Lower lobe of right lung (tissue), 2 donors: ENCODE measurements at places on chromosomes 3 and 15. TPM values are rescaled to one million over a fixed set of nuclear protein-coding genes. Genes with fewer than 3 reads are reported as not detected.

Gene GOLGA8S
- total RNA-seq, result 0.53 TPM

- DNase-seq, result no peak
- no peaks in the 10 kb centered on the region for H3K36me3 ChIP-seq
- no peak overlapping the region for H3K4me3 ChIP-seq
Observed at GRCh38 chr3:166367947-166368533, 530.8 kb upstream of the BCHE start.

DNA sequence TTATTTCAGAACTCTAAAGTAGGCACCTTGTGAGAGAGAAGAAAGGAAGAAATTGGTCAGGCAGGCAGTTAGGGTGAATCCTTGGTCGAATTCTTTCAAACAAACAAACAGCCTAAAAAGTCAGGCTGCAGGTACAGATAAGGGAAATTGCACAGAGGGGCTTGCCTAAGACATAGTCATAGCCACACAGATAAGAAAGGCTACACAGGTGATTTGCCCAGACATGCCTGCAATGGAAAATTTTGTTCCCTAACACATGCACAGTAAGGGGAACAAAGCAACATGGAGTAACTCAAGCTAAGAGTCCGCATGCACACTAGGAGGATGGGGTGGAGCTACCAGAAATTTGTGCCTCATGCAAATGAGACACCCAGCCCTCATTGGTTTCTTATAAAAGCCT lies 91.4 kb upstream of the TUSC7 start:
- no peaks in the 10 kb centered on the region for H3K36me3 ChIP-seq
- H3K4me3 ChIP-seq, result no peak overlapping the region
- no peaks in the 10 kb centered on the region for H3K27me3 ChIP-seq
- no peak for DNase-seq

DNA sequence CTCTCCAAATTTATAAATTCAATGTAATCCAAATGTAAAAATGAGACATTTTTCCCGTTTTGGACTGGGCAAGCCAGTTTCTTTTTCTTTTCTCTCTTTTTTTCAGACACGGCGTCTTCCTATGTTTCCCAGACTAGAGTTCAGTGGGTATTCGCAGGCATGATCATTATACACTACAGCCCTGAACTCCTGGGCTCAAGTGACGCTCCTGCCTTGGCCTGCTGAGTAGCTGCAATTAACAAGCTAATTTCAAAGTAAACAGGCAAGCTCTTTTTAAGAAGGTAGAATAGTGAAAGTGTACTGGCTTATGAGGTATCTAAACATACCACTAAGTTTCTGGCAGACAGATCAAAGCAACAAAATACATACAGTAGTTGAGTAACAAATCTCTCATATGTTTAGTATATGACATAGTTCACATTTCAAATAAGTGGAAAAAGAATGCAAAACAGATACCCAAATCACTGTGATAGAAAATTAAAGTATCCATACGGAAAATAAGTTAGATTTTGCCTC lies 13.5 kb downstream of the HIGD1A start:
- peaks cover 35% of the 10 kb centered on the region for H3K36me3 ChIP-seq
- peaks cover 14% of the 10 kb centered on the region for H3K4me1 ChIP-seq
- DNase-seq, result no peak
- H3K27ac ChIP-seq, result no peak overlapping the region

Gene ALDH1A3
- 9.7 TPM for total RNA-seq

DNA sequence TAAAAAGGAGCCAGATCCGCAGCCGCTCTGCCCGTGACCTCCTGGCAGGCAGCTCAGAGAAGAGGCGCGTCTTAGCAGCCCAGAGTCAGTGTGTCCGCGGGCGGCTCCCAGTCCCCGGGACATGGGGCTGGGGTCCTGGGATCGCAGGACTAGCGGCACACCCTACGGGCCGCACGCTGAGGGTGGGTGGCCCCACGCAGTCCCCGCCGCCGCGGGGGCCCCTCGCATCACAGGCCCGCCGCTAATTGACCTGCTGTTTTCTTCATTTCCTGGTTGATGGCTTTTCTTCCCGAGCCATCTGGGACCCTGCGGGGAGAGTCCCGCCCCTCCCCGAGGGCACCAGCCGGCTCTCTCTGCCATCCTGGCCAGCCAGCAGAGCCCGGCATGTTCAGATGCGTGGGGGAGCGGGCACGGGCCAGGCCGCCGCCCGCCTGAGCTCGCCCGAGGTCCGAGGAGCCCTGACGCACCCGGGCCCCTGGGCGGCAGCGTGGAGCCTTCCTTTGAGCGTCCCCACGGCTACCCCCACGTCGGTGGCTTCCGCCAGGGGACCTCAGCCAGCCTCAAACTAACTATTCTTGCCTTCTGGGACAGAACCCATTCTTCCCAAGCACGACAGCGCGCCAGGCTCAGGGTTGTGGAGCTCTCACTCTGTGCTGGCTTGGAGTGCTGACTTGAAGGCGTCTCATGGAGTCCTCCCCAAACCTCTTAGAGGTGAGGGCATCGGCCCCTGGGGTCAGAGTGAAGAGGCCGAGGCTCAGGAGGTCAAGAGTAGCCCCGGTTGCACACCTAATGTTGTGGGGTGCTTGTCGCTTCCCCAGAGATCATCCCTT lies 34.6 kb upstream of the CACNA2D3 start:
- peak; percentile 50 for DNase-seq
- peak overlapping the region; percentile 40 for H3K4me3 ChIP-seq
- no peak overlapping the region for H3K27ac ChIP-seq
- peaks cover 8% of the 10 kb centered on the region for H3K4me1 ChIP-seq

GRCh38 chr3:119891944-119892721 lies 110.2 kb downstream of the NR1I2 start:
- H3K4me3 ChIP-seq, result no peak overlapping the region
- no peak for DNase-seq
- no peaks in the 10 kb centered on the region for H3K27me3 ChIP-seq
- H3K4me1 ChIP-seq, result peaks cover 4% of the 10 kb centered on the region

DNA sequence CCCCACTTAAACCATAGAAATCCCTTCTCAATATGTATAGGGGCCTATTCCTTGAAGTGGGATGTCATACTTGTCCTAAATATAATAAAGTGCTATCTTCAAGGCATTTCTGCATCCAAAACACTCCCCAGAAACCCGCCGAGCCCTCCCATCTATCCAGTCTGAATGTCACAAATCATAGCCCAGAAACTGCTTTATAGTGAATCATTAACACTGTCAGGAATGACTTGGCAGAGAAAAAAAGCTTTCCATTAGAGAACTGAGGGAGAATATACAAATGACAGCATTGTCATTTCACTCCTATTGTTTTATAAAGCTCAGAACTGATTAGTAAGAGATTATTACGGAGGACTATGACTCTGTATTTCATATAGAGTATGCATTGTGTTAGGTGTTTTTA lies 48.4 kb upstream of the MEIS2 start:
- H3K4me3 ChIP-seq, result no peak overlapping the region
- DNase-seq, result no peak
- H3K36me3 ChIP-seq, result no peaks in the 10 kb centered on the region
- H3K27ac ChIP-seq, result no peak overlapping the region

DNA sequence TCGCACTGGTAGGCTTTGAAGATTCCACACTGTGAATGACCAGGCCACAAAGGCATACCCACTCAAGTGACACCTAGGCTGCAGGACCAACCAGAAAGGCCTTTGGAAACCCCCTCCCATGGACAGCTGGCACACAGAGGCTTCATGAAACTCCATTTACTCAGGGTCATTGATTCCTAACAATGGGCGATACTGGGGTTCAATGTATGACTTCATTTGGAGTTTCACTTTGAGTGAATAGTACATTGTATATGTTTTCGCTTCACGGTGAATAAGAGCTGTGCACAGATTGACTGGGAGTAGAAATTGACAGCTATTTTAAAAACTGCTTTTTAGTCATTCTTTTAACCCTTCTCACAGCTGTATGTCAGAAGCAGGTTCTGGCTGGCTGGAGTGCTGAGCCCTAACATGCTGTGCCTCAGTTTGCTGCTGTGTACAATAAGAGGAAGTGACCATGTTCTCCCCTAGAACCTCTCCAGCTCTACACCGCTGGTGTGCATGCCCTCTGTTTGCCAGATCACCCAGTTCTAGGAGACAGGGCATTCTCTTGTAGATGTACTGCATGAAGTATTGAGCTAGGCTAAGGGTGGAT lies 15.4 kb upstream of the CX3CR1 start:
- no peaks in the 10 kb centered on the region for H3K4me1 ChIP-seq
- no peak overlapping the region for H3K4me3 ChIP-seq
- no peak overlapping the region for H3K27ac ChIP-seq
- no peaks in the 10 kb centered on the region for H3K27me3 ChIP-seq

DNA sequence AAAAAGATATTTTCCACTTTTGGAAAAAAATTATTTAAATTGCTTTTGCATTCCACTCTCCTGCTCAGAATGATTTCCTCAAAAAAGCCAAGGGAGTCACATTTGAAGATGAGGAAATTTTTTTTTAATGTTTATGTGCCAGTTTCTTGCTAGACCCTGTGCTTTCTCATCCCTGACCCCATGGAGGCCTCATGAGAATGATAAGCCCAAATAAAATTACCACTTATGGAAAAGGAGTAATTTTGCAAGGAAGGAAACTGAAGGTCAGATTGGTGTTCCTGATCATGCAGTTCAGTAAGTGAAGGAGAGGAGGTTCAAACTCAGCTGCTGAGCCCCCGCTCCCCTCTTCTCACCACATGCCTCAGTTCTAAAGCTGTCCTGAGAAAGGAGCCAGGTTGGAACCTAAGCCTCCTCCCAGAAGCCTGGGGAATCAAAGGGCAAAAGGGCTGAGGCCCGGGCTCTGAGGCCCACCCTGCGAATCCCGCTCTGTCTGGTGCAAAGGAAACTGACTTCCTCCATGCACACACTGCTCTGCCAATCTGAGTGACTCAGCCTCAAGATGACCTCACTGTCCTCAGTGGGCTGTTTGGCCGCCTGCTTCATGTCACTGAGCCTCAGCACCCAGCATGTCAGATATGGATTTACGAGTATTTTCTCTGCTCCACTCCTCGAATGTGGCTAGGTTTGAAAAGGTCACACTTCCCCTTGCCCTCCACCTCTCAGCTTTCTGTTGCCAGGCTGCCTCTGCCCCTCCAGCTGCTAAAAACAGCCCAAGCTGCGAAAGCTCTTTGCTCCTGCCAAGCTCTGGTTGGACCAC lies 56.9 kb upstream of the FLNB start:
- DNase-seq, result peak; percentile 57
- no peaks in the 10 kb centered on the region for H3K36me3 ChIP-seq
- peaks cover 28% of the 10 kb centered on the region for H3K4me1 ChIP-seq
- no peak overlapping the region for H3K4me3 ChIP-seq
- peak overlapping the region; percentile 78 for H3K27ac ChIP-seq

- no peaks in the 10 kb centered on the region for H3K36me3 ChIP-seq
- no peak for DNase-seq
- H3K27ac ChIP-seq, result no peak overlapping the region
- H3K4me1 ChIP-seq, result no peaks in the 10 kb centered on the region
- H3K4me3 ChIP-seq, result no peak overlapping the region
Observed at GRCh38 chr15:79206940-79207339, 75.6 kb upstream of the ANKRD34C start.

DNA sequence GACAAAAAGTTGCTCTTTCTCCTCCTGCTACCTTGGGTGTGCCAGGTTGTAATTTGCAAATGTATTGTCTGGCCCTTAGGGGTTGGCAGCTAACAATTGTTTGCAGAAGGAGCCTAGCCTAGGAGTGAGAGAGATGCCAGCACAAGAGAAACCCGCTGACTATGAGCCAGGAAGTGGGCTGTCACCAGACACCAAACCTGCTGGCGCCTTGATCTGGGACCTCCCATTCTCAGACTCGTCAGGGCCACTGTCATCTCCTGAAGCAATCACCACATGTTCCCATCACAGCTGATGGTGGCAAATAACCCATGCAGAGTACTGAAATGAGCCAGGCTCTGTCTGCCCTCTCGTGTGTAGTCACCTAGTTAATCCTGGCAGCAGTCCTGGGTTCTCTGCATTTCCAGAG lies 406.4 kb upstream of the NPAP1 start:
- no peaks in the 10 kb centered on the region for H3K4me1 ChIP-seq
- no peak overlapping the region for H3K27ac ChIP-seq
- H3K4me3 ChIP-seq, result no peak overlapping the region
- H3K27me3 ChIP-seq, result no peaks in the 10 kb centered on the region
- DNase-seq, result no peak

Gene MLF1
- 13.5 TPM for total RNA-seq

- H3K27ac ChIP-seq, result no peak overlapping the region
- no peak overlapping the region for H3K4me3 ChIP-seq
- H3K36me3 ChIP-seq, result no peaks in the 10 kb centered on the region
- H3K4me1 ChIP-seq, result no peaks in the 10 kb centered on the region
Observed at GRCh38 chr15:91227117-91227516, 127.1 kb downstream of the SV2B start.

GRCh38 chr3:47865192-47865591 lies 62.3 kb downstream of the DHX30 start:
- no peaks in the 10 kb centered on the region for H3K27me3 ChIP-seq
- no peak overlapping the region for H3K4me3 ChIP-seq
- H3K4me1 ChIP-seq, result no peaks in the 10 kb centered on the region
- no peak overlapping the region for H3K27ac ChIP-seq
- H3K36me3 ChIP-seq, result peaks cover 89% of the 10 kb centered on the region
- DNase-seq, result no peak
